Ecto neural progenitor cell (in vitro differentiated cells): ENCODE measurements at places on chromosomes 1 and 21.

- DNase-seq: no peak
These were observed 23.3 kb downstream of the SLC2A1 start for GRCh38 chr1:42935313-42935895.

DNA sequence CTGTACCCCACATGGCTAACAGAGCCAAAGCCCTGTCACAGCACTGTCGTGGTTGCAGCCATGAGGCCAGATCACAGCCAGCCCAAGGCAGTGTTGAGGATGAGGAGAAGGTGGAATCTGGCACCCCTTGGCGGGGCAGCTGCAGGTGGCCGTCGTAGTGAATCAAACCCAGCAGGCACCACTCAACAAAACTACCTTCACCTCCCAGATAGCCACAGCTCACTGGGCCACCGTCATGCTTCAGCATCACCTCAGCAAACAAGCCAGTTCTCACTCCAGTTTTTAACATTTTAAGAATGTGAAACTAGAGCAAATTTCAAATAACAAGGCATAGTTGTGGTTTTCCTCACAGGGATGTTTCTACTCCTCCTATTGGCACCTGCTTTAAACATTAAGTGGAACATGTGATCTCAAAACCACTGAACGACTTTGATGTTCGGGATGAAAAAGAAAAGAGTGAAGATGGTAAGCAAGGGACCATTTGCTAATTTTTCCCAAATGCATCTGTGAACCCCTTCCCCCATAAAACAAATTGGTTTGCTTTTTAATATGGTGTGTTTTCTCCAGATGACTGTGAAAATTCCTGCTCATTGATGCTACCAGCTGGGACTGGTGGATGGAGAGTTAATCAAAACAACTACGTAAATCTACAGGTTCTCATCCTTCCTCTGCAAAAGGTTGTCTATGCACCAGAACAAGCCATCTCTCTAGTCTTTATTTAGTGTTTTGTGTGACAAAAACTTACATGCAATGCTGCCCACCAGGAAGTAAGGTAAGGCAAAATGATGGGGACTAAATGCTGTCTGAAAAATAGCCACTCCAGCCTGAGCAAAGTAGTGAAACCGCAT is 45.5 kb downstream of the TOR1AIP2 start:
- DNase-seq: no peak

- no peak for DNase-seq
These were observed 686 bp downstream of the MIIP start for GRCh38 chr1:12019858-12020509.

DNA sequence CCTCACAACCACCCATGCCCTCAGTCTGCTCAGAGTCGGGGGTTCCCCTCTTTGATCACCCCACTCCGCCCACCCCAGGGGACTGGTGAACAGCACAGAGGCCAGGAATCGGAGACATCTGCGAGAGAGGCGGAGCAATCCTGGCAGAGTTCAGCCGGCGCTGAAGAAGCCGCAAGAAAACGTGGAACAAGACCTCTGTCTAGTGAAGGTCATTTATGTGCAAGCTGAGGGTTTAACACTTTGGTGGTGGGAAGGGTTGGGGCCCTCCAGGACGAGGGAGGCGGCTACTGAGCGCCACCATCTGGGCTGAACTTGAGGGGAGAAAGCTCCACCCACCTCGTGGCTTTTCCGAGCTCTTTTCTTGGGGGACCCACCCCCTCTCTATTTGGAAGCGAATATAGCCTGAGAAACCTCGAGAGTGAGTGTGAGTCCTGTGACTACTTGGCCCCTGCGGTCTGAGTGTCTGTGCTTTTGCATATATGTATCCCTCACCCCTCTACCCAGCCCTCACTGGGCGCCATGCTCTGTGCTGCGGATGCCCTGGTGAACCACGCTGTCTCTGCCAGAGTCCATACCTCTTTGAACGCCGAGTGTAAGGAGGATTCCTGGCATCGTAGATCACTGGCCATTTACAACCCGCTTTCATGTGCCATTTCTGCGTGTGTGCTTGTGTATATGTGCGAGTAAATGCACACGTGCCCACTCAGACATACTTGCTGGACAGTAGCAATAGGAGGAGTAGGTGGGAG is 1.2 kb upstream of the EPHA10 start:
- DNase-seq: peak; percentile 45

DNA sequence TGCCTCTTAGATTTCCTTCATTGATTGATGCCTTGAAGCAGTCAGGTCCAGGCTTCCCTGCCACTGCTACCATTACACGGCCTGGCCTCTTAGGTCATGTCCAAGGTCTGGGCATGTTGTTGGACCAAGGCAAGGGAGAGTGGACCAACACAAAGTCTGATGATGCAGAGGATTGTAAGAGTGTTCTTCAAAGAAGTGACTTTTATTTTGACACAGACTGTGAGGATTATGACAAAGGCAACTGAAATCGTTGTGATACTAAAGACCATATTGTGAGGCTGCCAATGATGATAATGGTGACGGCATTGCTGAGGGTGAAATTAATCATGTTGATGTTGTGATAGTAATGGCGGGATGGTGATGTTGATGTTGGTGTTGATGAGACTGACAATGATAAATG is 149.5 kb downstream of the GRIK3 start:
- peak; percentile 23 for DNase-seq

- DNase-seq: no peak
These were observed 68.0 kb upstream of the WDR26 start for GRCh38 chr1:224502459-224503160.

- DNase-seq: no peak
These were observed 102.1 kb downstream of the DAB1 start for GRCh38 chr1:57321776-57322175.

- no peak for DNase-seq
These were observed 596 bp downstream of the CD247 start for GRCh38 chr1:167517535-167518330.

- no peak for DNase-seq
These were observed 16.6 kb upstream of the SLAMF6 start for GRCh38 chr1:160539684-160539989.

DNA sequence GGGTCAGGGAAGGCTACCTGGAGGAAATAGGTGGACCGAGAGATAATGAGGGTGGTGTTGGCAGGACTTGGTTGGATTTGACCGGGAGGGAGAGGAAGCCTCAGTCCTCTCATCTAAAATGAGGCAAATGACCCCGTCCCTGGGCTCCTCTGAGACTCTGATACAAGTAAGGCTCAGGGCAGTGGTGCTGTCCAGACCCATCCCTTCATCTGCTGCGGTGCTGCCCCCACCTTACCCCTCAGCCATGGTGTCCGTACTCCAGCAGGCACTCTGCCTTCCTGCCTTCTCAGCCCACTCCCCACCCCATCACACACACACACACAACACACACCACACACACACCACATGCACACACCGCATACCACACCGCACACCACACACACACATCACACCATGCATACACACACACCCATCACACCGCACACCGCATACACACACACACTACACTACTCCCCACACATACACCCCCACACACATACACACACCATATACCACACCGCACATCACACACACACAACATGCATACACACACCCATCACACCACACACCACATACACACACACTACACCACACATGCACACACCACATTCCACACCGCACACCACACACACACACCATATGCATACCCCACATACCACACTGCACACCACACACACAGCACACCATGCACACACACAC is 29.4 kb upstream of the SLC26A9 start:
- DNase-seq: no peak

GRCh38 chr1:218926631-218927030 is 247.0 kb upstream of the LYPLAL1 start:
- DNase-seq: no peak

GRCh38 chr21:32698971-32699693 is 28.7 kb downstream of the SYNJ1 start:
- DNase-seq: no peak

- peak; percentile 60 for DNase-seq
These were observed 808 bp downstream of the MAP3K21 start for GRCh38 chr1:233328142-233328921.

GRCh38 chr1:6989212-6990159 is 204.2 kb downstream of the CAMTA1 start:
- DNase-seq: no peak

DNA sequence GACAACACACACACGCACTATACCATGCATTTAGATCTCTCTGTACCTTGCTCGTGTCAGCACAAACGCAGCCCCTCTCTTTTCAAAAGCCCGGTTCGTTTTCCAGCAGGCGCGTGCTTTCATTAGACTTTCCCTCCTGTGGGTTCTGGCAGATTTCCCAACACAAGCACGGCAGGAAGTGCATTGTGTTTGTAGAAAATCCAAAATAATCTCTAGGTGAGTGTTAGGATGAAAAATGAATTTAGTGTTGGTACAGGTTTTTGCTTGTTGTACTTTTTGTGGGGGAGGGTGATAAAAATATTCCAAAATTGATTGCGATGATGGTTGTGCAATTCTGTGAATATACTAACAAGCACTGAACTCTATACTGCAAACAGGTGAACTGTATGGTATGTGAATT is 54.1 kb upstream of the POFUT2 start:
- no peak for DNase-seq

- DNase-seq: no peak
These were observed 1.5 kb upstream of the NEK7 start for GRCh38 chr1:198155253-198155652.

GRCh38 chr1:15848929-15849774 is 1.6 kb downstream of the SPEN start:
- DNase-seq: peak; percentile 92

DNA sequence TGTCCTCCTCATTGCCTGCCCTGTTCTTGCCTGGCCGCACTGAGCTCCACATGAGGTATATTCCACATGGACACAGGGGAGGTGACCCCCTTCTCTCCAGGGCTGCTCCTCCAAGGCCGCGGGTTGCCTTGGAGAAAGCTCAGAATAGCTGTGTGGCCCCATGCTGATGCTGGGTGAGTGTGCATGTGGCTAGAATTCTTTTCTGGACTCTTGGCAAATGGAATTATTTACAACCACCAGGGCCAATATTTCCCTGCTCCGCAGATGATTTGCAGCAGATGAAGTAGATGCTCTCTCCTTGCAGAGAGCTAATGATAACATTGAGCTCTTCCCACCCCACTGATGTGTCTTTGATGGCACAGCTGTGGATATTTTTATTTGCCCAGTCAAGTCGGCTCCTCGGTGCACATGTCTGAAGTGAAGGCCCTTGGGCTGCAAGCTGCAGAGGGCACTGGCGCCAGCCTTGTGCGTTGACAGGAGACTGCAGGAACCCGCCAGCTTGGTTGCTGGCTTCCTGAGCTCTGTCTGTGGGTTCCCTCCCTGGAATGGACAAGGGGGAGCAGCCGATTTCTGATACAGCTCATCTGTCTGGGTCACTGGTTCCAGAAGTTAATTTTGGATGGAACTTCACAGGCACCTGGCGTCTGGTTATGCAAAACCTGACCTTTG is 404.7 kb upstream of the VAMP3 start:
- DNase-seq: no peak

- DNase-seq: no peak
These were observed 210.1 kb upstream of the NRIP1 start for GRCh38 chr21:15274701-15275485.

DNA sequence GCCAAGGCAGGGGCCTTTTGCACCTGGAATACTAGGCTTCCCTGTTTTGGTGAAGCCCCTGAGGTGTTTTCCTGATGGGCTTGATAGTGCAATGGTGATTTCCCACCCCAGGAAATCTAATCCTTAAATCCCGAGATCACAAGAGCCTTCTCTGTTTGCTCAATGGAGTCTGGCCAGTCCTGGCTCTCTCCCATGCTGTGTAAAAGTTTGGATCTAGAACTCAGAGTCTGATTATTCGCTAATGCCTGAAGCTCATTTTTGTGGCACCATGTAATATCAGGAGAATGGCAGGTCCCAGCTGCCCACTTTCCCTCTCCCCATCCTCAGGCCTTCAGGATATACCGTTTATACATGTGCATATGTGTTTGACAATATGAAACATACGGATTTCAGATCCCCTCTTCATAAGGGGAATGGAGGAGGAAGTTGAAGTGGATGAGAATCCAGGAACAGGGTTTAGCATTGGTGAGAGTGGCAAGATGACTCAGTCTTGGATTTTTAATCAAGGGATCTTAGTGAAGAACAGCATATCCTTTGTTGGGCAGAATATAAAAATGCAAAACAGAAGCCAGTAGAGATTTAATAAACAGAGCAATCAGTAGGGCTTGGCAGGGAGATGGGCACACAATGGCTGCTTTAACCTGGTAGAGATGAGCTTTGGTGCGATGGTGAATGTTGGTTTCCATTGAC is 62.1 kb downstream of the CLIC6 start:
- no peak for DNase-seq

DNA sequence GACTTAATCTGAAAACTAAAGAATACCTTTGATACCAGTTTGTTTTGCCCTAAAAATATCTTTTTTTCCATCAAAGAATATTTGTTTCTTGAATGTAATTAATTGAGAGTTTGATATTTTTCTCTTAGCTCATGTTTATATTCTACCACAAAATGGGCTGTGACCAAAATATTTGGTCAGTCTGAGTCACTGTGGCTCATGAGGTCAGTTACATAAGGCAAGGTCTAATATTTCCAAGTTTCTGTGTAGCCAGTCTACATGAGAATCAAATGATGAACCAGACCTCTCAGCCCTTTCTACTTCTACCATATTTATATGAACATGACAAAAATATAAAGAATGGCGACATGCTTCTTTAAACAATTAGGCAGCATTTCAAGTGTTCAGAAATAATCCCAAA is 83.0 kb upstream of the IVNS1ABP start:
- no peak for DNase-seq

- DNase-seq: no peak
These were observed 261 bp upstream of the CCDC24 start for GRCh38 chr1:43991200-43991475.

GRCh38 chr1:82978461-82979324 is 1020.2 kb downstream of the TTLL7 start:
- DNase-seq: no peak

GRCh38 chr1:191498318-191498717 is 659.9 kb upstream of the RGS18 start:
- DNase-seq: no peak

DNA sequence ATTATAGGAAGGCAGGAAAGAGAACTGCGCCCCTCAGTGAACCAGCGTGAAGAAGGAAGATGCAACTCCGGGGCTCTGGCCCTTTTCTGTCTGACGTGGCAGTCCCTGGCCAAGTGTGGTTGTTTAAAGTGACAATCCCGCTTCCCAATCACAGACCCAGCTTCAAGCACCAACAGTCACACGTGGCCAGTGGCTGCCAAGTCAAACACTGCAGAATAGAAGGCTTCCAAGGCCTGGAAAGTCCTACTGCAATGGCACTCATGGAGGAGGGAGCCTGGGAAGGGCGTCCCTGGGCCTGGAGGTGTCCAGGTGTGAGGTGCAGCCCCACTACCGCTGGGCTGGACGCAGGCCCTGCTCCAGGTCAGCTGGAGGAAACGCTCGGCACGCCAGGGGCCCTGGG is 143.8 kb downstream of the CASZ1 start:
- DNase-seq: no peak

GRCh38 chr1:116343019-116343418 is 30.0 kb upstream of the ATP1A1 start:
- DNase-seq: no peak

- no peak for DNase-seq
These were observed at the start of gene HS2ST1 for GRCh38 chr1:86914601-86914997. Gene HS2ST1 (plus strand): TSS chr1:86914635.

- DNase-seq: no peak
These were observed 11.5 kb downstream of the SLC44A3 start for GRCh38 chr1:94831641-94832040.
